ENCODE measurements at places on chromosomes 3 and 15.
A peak's percentile ranks its signal among the peaks of the same experiment; 100 is the strongest.

DNA sequence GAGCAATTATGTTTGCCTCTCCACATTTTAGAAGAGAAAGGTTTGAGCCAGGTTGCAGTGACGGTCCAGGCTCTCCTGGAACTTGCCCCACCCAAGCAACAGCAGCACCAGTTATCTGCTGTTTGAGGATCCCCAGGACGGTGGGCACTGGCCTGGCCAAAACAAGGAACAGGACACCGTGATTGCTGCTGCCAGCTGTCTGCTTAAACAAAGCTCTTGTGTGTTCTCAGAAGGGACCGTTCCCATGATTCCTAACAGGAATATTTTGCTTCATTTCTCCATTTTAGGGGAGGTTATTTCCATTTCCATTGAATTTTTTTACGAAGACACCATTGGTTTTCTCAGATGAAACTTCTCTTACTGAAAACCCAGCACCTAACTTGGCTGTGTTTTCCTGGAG, 66.4 kb upstream of the RPL35A start:
- DNase-seq: no peak

GRCh38 chr15:78565097-78565950, at the start of gene CHRNA5:
Gene CHRNA5, plus strand, starts transcription at chr15:78565520. Its CDS starts 200 bp downstream, at chr15:78565720.
- DNase-seq: peak; percentile 48

DNA sequence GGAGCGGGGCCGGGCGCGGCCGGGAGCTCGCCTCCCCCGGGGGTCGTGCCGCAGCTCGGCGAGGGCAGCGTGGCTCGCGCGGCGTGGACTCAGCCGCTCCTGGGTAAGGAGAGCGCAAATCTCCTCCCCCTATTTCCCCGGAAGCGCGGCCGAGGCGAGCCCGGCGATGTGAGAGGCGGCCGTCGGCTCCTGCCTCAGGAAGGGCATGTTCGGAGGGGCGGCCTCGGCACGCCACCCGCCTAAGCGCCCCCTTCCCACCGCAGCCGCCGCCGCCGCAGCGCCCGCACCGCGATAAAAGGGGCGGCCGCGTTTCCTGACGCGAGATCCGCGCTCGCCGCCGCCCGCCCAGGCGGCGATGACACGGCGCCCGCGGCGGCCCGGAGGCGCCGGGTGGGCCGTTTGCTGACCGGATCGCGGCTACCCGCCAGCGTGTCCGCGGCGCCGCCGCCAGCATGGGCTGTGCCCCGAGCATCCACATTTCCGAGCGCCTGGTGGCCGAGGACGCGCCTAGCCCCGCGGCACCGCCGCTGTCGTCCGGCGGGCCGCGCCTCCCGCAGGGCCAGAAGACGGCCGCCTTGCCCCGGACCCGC, at the start of gene PDE8A:
PDE8A (plus strand) TSS at position 146 of the 590 bp plus-strand sequence; CDS start at position 453, 307 bp downstream.
- DNase-seq: no peak

DNA sequence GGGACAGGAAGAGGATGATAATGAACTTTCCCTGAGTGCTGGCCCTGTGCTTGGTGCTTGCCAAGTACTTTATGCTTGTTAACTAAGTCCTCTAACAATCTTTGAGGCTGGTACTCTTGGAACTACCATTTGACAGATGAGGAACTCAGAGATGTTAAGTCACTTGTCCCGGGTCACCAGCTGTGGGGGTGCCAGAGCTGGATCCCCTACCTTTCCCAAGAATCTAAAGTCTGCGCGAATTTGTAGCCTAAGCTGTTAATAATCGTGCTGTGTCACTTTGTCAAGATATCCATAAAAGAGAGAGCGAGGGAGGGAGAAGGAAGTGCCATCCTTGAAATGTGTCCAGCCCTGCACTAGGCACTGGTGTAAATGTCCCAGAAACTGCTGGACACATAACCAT, 19.0 kb upstream of the ACOX2 start:
- no peak for DNase-seq

DNA sequence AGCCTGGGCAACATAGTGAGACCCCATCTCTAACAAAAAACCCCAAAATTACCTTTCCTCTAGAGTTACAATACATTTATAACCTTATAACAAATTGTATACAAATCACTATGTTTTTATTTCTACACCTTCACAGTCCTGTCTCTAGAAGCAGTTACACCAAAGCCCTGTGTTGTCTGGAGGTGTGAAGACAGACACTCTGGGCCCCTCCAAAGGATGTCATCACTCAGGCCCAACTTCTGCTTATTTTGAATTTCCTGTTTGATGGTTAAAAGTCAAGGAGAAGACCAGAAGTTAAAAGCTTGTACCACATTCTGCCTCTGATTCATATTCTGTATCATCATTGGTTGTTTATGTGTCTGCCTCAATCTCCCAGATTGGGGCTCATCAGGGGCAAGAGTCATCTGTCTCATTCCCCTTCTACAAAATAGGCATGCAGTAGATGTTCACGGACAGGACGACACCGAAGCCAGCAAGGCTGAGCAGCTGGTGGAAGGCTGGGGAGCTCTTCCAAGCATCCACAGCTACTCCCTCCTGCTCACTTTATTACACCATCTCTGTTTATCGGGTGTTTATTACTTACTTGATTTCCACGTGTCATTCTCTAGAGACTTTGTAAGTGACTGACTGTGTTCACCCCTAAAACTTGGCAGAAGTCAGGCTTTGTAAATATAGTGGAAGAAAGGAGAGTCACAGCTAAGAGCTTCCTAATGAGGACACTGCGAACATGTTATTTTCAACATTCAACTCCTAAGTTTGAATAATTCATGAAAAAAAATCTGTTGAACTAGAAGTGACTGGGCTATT, 136.8 kb upstream of the ANKRD28 start:
- peak; percentile 44 for DNase-seq

GRCh38 chr15:70935631-70936030, 43.0 kb downstream of the LRRC49 start:
- no peak for DNase-seq

GRCh38 chr15:74962671-74963070, 6.1 kb upstream of the RPP25 start:
- no peak for DNase-seq

- DNase-seq: peak; percentile 74
Observed at GRCh38 chr15:57114070-57114469, 195.6 kb downstream of the TCF12 start.

- DNase-seq: peak; percentile 95
Observed at GRCh38 chr3:172153335-172153861, 114.0 kb downstream of the FNDC3B start.

DNA sequence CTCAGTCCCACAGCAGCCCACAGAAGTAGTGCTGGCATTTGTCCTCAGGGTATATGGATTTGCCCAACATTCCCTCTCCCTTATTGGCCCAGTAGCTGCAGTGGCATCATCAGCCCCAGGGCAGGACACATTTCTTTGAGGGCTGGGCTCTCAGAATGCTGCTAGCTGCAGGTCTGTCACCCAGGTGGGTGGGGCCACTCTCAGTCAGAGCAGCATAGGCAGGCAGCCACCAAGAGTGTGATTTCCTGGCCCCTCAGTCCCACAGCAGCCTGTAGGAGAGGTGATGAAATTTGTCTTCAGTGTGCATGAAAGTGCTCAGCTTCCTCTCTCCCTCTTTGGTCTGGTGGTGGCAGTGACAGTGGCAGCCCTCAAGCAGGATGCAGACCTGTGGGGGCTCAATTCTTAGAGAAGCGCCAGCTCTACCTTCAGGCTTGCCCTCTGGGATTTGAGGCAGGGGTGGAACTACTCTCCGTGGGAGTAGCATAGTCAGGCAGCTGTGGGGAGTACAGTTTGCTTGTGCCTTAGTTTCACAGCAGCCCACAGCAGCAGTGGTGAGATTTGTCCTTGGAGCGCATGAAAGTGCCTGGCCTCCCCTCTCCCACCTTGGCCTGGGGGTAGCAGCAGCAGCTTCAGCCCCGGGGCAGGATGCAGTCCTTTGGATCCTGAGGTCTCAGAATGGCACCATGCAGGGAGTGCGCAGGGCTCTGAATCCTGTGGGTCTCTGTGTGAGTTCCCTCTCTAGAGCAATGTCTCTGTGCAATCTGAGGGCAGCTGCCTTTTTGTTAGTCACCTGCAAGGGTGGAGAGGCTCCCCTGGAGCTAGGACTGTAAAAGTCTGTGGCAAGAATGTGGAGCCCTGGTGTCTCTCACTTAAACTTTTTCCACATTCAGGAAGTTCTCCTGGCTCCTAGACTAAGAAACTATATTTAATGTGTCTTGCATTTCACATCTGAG, 1229.1 kb downstream of the ROBO2 start:
- DNase-seq: peak; percentile 90

DNA sequence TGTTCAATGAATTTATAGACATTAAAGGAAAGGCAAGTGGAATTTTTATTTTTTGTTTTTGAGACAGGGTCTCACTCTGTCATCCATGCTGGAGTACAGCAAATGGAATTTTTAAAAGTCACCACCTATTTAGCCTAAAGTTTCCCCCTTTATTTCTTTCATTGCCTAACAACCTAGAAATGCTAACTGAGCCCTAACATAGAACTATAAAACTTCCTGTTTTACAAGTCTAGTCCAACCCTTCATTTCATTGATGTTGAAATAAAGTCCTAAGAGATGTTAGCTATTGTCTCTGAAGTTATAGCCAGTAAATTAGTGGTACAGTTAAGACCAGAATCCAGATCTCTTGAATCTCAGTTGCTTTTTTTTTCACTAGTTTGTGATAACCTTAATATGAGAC, 39.0 kb downstream of the MAPK6 start:
- peak; percentile 49 for DNase-seq

GRCh38 chr3:51099794-51100535, 285.1 kb upstream of the MANF start:
- DNase-seq: peak; percentile 62

DNA sequence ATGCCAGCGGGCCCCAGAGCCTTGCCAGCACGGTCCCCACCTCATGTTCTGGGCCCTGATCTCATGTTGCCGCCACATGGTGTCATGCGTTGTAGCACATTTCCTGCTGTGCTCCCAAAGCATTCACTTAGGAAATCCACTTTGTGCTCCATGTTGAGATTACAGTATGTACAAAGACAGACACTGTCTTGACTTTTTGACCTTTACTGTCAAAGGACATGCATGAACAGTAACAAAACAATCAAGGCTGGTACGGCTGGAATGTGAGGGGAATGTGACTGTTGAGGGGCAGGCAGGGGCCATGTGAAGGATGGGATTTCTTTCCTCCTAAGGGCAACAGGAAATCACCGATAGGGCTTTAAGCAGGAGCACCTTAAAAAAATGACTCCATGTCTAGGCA, 53.3 kb upstream of the RPL32 start:
- DNase-seq: no peak

GRCh38 chr15:101542306-101543025, 53.0 kb upstream of the PCSK6 start:
- DNase-seq: no peak

DNA sequence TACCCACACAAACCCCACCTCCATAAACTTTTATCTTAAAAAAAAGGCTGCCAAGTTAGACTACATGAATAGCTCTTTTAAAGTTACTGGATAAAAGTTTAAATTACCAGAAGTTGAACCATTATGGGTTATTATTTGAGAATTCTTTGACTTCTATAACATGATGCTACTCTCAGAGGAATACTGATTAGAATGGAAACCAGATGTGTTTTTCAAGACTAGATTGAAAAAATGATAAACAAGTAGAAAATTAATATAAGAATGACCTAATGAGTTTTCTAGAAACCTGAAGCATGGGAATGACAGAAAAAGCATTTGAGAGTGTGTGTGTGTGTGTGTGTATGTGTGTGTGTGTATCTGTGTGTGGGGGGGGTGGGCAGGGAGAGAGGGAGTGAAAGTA, 12.4 kb upstream of the FGF7 start:
- no peak for DNase-seq

DNA sequence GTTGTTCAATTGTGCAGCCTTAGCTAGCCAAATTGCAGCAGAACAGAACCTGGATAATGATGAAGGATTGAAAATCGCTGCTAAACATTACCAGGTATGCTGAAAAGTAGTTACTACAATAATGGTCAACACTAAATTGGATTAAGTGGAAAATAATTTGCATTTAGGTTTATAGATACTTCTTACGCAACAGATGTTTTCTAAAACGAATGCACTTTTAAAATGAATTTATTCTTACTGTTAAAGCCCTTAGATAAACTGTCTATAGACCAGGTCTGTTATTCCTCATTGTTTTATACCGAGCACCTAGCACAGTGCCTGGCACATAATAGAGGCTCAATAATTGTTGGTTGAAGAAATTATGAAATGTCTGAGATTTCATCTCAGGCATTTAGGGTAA, 23.6 kb downstream of the PDCD6IP start:
- no peak for DNase-seq

- DNase-seq: no peak
Observed at GRCh38 chr3:190122198-190122771, 1.6 kb upstream of the P3H2 start.

DNA sequence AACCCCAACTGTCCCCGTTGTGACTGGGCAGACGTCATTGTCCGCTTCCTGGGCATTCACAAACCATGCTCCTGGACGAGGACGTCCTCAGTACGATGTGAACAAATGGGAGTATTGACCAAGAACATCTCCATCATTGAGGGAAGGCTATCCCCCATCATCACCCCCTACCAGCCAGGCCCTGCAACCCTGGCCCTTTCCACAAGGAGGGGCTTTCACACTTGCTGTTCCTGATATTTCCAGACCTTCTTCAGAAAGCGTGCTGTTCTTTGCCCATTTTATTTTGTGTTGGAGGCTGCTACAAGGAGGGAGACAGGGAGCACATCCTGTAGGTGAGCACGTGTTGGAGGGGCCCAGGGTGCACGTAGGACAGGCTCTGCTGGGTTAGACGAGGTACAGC, 277.0 kb upstream of the LRRC3B start:
- no peak for DNase-seq

GRCh38 chr15:34483644-34484043, 46.0 kb upstream of the GOLGA8A start:
- DNase-seq: no peak

DNA sequence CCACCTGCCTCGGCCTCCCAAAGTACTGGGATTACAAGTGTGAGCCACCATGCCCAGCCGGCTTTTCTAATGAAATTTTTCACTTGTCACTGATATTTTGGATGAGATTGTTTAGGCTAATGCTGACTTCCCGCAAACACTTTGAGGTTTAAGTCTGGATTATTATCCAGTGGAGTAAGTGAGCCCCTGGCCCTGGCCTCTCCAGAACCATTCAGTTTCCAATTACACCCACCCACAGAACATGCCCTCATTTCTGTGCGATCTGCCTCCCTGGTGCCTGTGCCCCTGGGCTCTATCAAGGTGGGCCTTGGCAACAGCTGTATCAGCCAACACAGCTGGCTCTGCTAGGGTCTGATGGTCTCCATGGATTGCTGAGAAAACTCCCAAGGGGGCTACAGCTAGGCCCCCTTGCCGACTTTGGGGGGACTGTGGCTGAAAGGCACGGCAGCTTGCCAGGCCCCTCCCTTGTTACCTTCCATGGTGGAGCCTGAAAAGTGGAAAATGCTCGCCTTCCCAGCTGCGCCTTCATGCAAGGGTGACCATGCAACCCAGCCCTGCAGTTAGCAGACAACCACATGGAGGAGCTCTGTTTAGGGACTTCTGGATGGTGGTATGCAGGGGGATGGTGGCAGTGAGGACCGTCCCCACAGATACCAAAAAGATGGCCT, 288.9 kb downstream of the FAM43A start:
- no peak for DNase-seq

Measured in Kasumi-1 (cell line).